ENCODE measurements at places on chromosomes 12 and 14.

- no peak for DNase-seq
Measured at GRCh38 chr14:96940009-96940408, 142.8 kb downstream of the VRK1 start.

DNA sequence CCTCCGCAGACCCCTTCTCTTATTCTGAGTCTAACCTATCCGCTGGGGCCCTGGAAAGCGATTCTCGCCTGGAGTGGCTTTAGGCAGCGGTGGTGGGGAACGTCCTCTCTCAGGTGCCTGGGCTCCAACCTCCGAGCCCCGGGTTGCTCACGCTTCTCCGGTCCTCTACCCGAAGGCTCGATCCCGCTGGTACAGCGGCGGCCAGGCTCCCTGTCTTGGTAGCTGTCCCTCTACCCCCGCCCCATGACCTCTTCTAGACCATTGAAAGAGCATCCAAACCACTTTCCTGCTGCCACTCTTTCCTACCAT, 505 bp upstream of the HEBP1 start:
- DNase-seq: no peak

GRCh38 chr12:22653075-22653474, 28.1 kb downstream of the ETNK1 start:
- no peak for DNase-seq

DNA sequence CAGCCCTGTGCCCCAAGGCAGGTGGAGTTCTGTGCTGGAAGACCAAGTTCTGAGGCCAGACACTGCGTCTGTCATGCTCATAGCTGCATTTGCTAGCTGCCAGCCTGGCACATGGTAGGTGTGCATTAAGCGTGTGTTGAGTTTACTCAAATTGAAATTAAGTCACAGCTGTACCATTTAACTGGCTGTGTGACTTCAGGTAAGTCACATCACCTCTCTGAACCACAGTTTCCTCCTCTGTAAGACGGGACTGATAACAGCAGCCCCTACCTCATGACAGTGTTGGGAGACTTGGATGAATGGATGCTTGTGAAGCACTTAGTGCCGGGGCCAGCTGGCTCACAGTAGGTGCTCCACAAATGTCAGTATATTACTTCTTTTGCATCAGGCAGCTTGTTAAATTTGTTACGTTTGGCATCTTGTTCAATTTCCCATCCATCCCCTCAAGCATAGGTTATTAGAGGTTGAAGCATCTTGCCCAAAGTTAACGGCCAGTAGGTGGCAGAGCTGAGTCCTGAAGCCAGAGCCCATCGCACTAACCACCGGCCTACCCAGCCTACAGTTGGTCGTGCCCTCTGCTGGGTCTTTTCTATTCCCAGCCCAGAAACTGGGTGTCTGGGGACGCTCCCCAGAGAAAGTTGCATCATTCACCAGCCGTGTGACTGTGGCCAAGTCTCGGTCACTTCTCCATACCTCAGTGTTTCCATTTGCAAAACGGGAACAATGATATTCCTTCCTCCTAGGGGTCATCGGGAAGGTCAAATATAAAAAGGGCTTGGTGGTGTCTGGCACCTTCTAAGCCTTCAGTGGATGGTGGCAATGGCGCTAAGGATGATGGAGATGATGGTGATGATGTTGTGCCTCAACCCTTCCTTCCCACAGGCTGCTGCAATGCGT, 4.5 kb downstream of the DAO start:
- peak; percentile 39 for DNase-seq

DNA sequence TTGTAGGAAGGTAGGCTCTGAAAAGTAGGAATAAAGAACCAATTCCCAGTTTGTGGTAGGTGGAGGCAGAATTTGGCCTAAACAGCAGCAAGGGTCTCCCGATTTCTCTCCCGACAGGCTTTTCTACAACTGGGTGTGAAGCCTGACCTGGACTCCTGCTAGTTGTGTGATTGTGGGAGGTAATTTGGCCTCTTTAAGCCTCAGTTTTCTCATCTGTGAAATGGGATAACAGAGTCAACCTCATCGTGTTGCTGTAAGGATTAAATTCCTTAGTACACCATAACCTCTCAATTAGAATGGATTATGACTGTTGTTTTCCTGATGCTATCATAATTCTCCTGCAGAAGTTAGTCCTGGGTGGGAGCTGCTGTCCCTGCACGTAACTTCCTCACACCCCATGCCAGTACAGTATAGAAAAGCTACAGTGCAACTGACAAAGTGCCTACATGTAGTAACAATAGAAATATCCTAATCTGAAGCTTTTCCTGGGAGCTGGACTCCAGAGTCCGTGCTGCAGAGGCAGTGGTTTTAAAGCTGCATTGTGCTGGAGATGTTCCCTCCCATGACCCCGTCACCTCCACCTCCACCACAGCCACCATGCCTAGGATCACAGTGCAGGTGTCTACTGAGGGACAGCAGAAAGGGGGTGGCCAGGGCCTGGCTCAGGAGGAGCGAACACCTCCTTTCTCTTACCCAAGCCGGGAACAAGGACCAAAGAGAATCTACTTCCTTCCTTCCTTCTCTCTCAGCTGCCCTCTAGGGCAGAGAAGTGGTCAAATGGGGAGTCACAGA, 76.5 kb downstream of the FBXL14 start:
- no peak for DNase-seq

- DNase-seq: no peak
Measured at GRCh38 chr14:70354204-70354603, 5.3 kb downstream of the COX16 start.

- no peak for DNase-seq
Measured at GRCh38 chr12:85405781-85406522, 125.9 kb downstream of the ALX1 start.

GRCh38 chr12:87157791-87158190, 871.4 kb downstream of the C12orf50 start:
- DNase-seq: no peak

Data from activated CD4-positive, CD25-positive, alpha-beta regulatory T cell treated with anti-CD3 and anti-CD28 coated beads, Interleukin-2, amount 50 U/mL, for 16 hours (primary cell).